ENCODE measurements at places on chromosomes 12 and 14.

DNA sequence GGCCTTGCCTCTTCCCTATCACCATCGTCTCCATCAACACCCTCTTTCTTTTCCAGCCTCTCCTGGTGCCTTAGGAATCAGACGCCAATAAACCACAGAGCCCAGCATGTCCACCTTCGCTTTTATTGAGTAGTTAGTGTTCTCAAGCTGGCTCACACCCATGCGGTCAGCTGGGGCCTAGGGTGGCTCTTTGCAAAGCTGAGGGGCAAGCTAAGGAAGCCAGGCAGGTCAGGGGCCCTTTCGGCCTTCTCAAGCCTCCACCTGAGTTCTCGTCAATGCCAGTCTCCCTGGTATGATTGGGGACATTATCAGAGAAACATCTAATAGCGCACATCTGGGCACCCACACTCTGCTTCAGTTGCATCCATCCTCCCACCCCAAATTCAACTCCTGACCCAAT lies 737 bp upstream of the TEX52 start:
- no peak for DNase-seq

DNA sequence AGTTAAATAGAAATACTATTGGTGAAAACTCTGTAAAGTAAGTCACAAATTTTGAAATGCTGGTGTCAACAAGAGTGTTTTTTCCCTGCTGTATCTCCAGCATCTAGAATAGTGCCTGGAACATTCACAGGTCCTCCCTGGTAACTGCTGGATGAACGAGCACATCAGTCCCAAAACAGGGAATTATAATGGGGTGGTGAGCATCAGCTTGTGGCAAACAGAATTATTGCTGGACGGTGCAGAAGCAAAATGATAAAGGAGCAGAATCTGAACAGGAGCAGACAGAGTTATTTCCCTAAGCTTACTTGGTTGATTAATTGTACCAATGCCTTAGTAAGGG lies 129.9 kb downstream of the GRIP1 start:
- no peak for DNase-seq

GRCh38 chr14:59229653-59230406 lies 41.4 kb downstream of the DAAM1 start:
- no peak for DNase-seq

GRCh38 chr14:73323896-73324399 lies 86.6 kb downstream of the PAPLN start:
- no peak for DNase-seq

DNA sequence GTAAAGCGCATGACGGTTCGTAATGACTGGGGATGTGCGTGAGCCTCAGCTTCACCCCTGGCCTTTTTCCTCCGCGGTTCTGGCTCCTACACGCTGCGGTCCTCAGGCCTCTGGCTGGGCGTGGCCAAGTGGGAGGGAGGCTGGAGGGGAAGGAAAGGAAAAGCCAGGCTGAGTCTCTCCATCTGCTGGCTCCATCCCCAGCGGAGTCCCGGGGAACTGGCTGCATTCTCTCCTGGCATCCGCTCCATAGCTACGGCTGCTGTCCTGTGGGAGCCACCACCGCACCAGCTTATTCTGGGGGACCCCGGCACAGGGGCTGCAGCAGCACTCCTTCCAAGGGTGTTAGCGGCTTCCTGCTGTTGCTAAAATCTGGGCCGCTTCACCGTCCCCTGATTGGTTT lies 68.2 kb upstream of the SLC24A4 start:
- DNase-seq: no peak

DNA sequence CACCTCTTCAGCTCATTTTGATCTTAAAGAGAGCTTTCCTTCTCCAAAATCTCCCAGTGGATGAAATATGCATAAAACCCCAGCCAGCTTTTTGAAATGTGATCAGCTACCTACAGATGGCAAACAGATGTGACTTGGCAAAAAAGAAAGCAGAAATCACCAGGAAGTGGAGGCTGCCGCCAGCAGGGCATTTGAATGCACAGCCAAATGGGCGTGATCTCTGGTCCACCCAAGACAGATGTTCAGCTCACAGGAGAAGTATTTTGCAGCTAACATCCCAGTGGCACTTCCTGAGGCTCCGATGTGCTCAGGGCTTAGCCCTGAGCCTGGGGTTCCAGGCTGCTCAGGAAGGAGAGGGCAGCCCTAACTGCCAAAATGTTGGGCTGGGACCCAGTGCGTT lies 78.3 kb downstream of the LGMN start:
- no peak for DNase-seq

DNA sequence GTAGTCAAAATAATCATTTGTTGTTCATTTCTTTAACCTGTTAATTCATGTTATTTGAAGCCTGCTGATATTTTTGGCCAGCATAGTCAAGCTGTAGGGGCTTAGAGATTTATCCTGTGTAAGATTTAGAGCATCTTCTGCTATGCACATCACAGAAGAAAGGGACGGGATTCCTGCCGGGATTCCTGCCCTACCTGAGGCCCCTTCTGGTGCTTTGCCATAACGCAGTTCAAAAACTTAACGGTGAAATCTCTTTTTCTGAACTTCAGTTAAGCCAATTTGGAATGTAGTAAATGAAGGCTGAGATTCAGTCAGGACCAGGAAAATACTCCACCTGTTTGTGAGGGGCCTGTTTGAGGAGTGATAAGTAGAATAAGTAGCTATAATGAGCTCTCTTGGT lies 50.7 kb upstream of the TMEM260 start:
- DNase-seq: no peak

DNA sequence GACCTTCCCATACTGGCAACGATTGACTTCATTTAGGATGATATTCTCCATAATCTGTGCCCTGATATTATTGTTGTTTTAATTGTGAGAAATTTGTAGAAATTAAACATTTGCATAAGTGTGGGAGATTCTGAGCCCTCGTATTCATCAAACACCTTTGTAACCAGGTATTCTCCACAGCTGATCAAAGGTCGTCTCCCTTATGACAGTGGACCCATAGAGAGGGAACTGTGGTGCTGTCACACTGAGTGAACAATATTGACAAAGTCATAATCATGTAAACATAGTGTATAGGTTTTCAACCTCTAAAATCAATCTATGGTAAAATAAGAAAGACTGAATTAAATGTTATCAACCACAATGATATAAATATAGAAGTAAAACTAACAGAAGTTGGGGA lies 14.9 kb upstream of the PLEKHG3 start:
- no peak for DNase-seq

GRCh38 chr12:10012630-10013330 lies 2.4 kb downstream of the CLEC12B start:
- DNase-seq: no peak

DNA sequence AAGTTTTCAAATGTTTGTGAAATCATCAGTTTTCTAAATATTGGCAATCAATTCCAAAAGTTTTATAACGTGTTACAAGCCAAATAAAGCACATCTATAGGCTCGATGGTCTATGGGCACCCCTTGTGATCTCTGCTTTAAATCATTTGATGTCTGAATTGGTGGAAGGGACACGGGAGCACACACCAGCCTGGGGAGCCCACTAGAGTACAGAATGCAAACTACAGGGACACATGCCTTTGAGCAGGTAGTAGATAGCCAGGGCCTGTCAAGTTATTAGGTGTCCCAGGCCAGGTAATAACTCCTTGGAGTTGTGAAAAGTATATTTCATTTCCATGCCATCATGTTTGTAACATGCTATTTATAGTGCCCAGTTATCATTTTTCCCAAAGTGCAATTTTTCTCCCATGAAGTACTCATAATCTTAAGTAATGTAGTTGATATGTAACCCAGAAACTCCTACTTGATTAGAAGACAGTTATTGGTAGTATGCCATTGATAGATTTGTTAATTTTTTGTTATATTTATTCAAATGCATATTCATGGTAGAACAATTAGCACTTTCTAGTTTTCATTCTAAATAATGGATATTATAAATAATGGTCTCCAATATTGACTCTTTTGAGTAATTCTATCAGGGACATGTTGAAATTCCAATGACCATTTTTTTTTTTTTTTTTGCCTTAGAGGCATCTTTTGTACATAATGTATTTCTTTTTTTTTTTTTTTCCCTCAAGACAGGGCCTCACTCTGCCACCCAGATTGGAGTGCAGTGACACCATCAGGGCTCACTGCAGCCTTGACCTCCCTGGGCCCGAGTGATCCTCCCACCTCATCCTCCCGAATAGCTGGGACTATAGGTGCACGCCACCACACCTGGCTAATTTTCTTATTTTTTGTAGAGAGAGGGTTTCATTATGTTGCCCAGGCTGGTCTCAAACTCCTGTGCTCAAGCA lies 96.9 kb upstream of the FGD4 start:
- no peak for DNase-seq

DNA sequence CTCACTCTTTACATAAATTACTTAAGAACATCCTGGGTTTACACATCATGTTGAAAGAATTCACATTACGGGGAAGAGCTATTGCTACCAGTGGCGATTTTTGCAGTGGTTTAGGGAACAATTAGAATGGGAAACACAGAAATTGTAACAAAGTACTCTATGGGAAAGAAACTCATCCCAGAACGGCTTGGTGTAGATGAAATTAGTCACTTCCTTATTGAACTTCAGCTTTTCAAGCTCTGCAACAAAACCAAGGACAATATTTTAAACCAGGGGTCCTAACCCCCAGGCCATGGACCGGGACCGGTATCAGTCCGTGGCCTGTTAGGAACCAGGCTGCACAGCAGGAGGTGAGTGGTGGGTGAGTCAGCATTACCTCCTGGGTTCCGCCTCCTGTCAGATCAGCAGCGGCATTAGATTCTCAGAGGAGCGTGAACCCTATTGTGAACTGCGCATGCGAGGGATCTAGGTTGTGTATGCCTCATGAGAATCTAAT lies 32.3 kb upstream of the FICD start:
- no peak for DNase-seq

- no peak for DNase-seq
Measured at GRCh38 chr12:104909761-104910160, 48.3 kb downstream of the SLC41A2 start.

- no peak for DNase-seq
Measured at GRCh38 chr14:87030197-87030596, 962.8 kb downstream of the GALC start.

- DNase-seq: no peak
Measured at GRCh38 chr12:99920353-99920960, 64.3 kb downstream of the ANKS1B start.

DNA sequence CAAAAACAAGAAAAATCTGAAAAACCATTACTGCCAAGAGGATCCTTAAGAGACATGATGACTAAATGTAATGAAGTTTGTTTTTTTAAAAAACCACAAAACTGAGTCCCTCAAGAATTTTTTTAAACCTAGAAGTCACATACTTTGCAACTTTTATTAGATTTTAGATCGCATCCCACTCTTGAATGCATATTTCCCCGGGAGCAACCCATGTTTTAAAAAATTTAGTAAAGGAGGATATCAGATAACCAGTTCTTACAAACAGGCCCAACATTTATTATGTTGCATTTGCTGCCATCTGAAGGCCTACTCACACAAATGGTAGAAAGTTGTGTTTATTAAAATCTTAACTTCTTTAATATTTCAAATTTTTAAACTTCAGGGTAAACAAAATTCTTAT lies 44.3 kb upstream of the CCT2 start:
- DNase-seq: no peak

GRCh38 chr14:72743626-72744025 lies 150.3 kb downstream of the DPF3 start:
- DNase-seq: no peak

- DNase-seq: no peak
Measured at GRCh38 chr12:54497883-54498282, 331 bp downstream of the NCKAP1L start.

DNA sequence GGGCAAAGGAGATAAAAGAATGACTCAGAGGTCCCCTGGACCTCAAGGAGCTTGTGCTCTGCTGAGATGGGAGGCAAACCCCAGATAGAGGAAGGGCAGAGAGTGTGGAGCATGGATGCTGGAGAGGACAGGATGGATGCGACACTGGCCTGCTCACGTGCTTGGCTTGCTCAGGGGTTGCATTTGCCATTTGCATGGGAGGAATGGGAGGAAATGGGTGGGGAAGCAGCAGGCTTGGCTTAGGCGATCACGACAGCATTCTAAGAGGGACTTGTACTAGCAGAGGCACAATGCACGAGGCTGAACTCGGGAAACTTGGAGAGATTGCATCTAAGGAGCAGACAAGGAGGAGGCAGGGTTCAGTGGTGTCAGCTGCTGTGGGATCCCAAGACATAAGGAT lies 19.8 kb downstream of the CD9 start:
- no peak for DNase-seq

DNA sequence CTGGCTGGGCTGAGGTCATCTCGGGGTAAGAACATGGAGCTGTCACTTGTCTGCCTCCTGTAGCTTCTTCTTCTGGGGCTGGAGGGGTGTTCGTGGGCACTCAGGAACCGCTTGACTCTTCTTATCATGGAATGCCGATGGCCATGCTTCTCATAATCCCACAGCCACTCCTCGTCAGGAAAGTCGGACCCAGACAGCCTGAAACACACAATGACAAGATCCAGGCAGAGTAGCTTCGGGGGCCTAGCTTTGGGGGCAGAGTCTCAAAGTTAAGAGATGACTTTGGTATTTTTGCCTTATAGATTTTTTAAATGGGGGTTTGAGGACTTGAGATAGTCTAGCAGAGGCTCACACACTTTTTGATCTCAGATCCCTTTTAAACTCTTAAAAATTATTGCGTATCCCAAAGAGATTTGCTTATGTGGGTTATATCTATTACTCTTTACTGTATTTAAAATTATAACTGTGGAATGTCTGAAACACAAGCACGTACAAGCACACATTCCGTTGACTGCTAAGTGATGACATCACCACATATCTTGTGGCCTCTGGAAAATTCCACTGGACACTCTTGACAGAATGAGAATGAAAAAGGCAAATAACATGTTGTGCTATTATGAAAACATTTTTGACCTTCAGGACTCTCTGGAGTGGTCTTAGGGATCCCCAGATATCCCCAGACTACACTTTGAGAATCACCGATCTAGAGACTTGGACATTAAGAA lies 43.3 kb downstream of the BEST3 start:
- no peak for DNase-seq

GRCh38 chr12:31471051-31471450 lies 119.9 kb downstream of the DENND5B start:
- DNase-seq: no peak

- DNase-seq: no peak
Measured at GRCh38 chr12:22283508-22283907, 51.0 kb downstream of the ST8SIA1 start.

Measured in activated T-cell treated with anti-CD3 and anti-CD28 coated beads for 48 hours (primary cell).